ENCODE measurements at places on chromosomes 12 and 14. TPM values are rescaled to one million over a fixed set of nuclear protein-coding genes. Genes with fewer than 3 reads are reported as not detected.

The ASPG gene
- total RNA-seq = not detected

The CCDC196 gene
- total RNA-seq = not detected

The SMCO3 gene
- not detected for total RNA-seq

DNA sequence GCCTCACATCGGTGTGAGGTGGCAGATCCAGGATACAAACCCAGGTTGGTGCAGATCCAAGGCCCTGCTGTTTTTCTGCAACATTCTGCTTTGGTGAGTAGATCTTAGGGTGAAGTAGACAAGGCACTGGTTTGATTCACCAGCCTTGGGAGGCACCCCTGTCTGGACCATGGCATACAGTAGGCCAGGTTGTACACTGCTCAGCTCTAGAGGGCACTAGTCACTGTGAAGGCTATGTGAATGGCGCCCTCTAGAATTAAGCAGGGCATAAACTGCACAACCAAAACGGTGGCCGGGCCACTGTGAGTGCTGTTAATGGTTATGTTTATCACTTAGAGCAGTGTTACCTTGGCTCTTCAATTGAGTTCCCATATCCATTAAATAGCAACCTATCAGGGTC is 280.6 kb upstream of the PWP1 start:
- DNase-seq = peak; percentile 30

- no peak for DNase-seq
Measured at GRCh38 chr12:58639318-58639934, 280.9 kb downstream of the LRIG3 start.

GRCh38 chr14:38197001-38197783 is 10.5 kb upstream of the SSTR1 start:
- DNase-seq = no peak

DNA sequence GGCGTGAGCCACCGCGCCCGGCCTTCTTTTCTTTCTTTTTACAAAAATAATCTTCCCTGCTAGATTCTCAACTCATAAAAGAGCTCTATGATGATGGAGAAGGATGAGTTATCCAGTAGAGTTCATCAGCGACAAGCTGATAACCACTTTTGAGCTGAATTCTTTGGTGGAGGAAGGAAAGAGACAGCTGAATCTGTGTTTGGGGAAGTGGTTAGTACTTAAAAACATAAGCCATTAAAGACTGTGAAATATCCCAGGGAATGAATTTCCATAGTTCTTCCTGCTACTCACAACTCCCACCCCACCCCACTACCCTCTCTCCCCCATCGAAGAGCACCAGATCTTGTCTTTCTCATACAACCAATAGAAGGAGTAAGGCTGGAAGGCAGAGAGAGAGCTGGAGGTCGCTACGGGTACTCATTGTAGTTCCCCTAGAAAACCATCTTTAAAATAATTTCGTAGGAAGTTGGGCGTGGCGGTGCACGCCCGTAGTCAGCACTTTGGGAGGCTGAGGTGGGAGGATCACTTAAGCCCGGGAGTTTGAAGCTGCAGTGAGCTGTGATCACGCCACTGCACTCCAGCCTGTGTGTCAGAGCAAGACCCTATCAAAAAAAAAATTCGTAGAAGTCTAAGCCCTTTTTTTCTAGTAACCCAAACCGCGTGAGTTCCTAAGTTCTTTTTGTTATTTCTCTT is 647 bp upstream of the ESPL1 start:
- DNase-seq = peak; percentile 26

- no peak for DNase-seq
Measured at GRCh38 chr12:47909839-47910465, 5.2 kb upstream of the VDR start.

GRCh38 chr14:74542056-74542685 is 48.6 kb downstream of the ISCA2 start:
- no peak for DNase-seq

GRCh38 chr14:105617201-105617777 is 90.9 kb downstream of the TMEM121 start:
- no peak for DNase-seq

DNA sequence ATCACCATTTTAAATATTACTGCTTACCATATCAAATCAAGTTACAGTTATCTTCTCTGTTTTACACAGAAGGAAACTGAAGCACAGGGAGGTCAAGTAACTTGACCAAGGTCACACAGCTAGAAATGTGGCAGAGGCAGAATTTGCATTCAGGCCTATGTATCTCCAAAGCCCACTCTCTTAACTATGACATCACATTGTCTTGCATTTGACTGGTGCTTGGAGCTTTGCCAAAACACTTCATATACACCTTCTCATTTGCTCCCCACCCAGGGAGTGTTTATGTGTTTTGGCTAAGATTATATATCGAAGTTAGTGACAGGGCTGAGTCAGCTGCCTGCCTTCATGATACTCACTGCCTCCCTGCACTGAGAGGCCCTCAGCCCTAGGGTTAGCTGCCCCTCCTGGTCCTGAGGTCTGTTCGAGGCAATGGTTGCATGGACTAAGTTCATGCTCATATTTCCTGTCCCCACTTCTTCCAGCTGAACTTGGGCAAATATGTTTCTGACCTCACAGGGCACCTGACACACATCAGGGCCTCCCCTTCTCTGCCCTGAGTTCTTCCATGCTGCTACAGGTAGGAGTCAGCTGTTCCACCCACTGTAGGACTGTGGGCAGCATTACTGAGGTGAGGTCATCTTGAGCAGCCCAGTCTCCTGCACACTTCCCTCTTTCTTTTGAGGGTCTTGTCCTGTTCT is 1.8 kb downstream of the GALNT6 start:
- DNase-seq = no peak

Data from activated T-helper 2 cell treated with anti-CD3 and anti-CD28 coated beads, Interferon-gamma antibody, Interleukin-2, Interleukin-4, amounts not matched to agents 10 μg/mL and 5 μg/mL and 100 μg/mL, durations not matched to agents 14 hours and 24 hours and 36 hours (primary cell).